ENCODE measurements at places on chromosomes 2 and 18.
A peak's percentile ranks its signal among the peaks of the same experiment; 100 is the strongest.

GRCh38 chr2:100104718-100105677 lies 37.4 kb downstream of the AFF3 start:
- DNase-seq, result peak; percentile 26

DNA sequence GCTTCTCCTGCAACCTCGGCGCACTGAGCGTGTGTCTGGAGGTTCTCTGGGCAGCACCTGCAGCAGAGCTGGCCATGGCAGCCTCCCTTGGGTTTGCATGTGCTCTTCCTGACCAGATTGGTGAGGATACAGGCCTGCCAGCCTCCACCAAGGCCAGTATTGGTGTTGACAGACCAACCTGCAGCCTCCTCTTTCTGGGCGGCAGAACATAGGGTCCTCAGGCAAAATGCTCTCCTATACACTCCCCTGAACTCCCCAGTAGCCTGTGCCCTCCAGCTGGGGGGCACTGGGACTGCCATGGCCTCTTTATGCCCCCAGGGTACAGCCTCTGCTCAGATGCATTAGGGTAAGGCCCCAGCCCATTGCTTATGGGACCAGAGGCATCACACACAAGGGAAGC lies 131.9 kb upstream of the SPRED2 start:
- no peak for DNase-seq

DNA sequence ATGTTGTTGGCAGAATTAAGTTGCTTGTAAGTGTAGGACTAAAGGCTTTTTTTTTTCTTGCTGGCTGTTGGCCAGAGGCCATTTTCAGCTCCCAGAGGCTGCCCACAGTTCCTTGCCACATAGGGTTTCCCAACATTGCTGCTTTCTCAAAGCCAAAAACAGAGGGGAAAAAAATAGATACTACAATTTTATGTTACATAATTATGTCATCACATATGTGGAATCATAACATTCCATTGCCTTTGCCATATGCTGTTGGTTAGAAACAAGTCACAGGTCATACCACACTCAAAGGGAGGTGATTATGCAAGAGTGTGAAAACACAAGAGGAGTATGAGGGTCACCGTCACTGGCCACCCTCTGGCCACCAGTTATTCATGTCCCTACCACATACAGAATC lies 154.5 kb downstream of the RTN4 start:
- DNase-seq, result no peak

GRCh38 chr18:2179498-2180183 lies 391.7 kb downstream of the METTL4 start:
- DNase-seq, result no peak

- DNase-seq, result no peak
Measured at GRCh38 chr2:151973901-151974199, 125.0 kb downstream of the CACNB4 start.

- no peak for DNase-seq
Measured at GRCh38 chr18:35662293-35663062, 80.9 kb downstream of the GALNT1 start.

- no peak for DNase-seq
Measured at GRCh38 chr2:16020389-16021008, 80.1 kb downstream of the MYCN start.

DNA sequence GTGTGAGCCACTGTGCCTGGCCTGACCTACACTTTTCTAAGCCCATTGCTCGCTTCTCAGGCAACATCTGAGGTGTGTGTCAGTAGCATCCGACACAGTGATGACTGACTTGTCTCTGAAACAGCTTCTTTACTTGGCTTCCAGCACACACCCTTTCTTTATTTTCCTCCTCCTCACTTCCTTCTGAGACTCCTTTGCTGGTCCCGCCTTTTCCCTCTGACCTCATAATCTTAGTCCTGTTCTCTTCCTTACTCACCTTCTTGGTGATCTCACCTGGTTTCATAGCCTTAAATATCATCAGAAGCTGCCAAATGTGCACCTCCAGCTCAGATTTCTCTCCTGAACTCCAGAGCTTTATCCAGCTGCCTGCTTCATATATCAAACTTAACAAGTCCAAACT lies 66.6 kb upstream of the PELI1 start:
- DNase-seq, result no peak

DNA sequence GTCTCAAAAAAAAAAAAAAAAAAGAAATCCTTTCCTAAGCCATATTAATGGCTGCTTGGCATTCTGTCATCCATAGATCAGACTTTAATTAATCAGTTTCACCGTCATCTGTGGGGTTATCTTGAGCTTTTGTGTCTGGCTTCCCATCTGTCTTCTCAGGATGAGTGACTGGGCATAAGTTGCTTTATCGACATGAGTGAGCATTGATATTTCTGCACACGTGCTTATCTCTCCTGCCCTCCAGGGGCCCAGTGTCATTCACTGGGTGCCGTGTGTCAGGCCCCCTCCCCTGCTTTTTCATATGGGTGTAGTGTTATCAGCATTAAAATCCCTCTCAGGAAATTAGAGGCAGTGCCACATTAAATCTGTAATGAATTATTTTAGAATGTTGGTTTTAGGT lies 65.6 kb downstream of the SH3BP4 start:
- no peak for DNase-seq

DNA sequence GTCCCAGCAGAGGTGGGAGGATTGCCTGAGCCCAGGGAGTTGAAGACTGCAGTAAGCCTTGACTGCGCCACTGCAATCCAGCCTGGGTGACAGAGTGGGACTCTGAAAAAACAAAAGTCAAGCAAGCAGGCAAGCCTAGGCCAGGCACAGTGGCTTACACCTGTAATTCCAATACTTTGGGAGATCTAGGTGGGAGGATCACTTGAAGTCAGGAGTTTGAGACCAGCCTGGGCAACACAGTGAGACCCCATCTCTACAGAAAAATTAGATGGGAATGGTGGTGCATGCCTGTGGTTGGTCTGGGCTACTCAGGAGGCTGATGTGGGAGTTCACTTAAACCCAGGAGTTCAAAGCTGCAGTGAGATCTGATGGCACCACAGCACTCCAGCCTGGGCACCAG lies 28.6 kb downstream of the STARD7 start:
- no peak for DNase-seq

GRCh38 chr18:1480309-1480708 lies 575.6 kb downstream of the ADCYAP1 start:
- no peak for DNase-seq

DNA sequence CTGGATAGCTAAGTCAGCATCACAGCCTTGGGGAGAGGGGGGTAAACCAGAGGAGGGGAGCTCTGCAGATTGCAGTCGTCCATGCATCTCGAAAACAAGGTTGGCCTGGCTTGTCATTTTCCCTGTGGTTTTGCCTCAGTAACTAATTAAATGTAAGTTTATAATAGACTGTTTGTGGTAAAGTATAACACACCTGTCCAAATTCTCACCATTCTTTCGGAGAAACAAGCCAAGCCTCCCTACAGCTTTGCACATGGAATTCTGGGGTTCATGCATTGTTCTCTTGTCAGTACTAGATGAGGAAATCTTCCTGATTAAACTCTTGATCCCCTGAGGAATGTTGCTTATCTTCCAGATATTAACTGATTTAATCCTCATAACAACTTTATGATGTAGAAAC lies 1065.2 kb upstream of the FAM98A start:
- no peak for DNase-seq

- no peak for DNase-seq
Measured at GRCh38 chr2:234686088-234686890, 189.4 kb upstream of the ARL4C start.

GRCh38 chr2:190418727-190419126 lies 10.6 kb downstream of the MFSD6 start:
- no peak for DNase-seq

- no peak for DNase-seq
Measured at GRCh38 chr2:120887320-120887697, 151.6 kb downstream of the GLI2 start.

GRCh38 chr2:74690571-74690970 lies 36.5 kb downstream of the SEMA4F start:
- DNase-seq, result no peak

DNA sequence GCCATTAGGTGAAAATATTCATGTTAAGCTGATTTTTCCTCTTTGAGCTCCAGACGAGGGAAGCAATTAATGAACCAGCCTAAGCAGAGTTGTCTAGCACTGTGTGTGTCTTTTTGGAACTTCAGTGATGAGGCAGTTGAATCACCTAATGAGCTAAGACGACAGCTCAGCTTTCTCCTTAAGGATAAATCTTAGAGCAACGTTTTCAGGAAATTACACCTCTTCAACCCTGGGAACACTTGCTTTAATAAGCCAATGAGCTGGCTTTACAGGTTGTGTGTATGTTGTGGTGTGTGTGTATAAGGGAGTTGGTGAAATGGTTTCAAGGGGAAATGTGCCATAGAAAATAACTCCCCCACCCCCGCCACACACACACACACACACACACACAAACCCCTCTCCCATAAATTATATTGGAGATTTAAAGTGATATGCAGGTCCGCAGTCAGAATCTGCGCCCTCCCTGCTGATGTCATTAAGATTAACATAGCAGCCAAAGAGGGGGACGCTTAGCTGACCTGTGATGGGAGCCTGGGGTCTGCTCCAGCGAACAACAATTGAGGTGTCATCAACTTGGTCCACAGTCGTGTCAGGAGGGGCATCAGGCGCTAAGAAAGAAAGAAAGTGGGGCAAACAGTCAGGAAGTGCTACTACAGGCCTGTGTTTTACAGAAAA lies 28.1 kb downstream of the FN1 start:
- DNase-seq, result no peak

- DNase-seq, result no peak
Measured at GRCh38 chr2:29157131-29157530, 41.9 kb downstream of the CLIP4 start.

GRCh38 chr2:238141541-238142318 lies 3.3 kb downstream of the KLHL30 start:
- no peak for DNase-seq

DNA sequence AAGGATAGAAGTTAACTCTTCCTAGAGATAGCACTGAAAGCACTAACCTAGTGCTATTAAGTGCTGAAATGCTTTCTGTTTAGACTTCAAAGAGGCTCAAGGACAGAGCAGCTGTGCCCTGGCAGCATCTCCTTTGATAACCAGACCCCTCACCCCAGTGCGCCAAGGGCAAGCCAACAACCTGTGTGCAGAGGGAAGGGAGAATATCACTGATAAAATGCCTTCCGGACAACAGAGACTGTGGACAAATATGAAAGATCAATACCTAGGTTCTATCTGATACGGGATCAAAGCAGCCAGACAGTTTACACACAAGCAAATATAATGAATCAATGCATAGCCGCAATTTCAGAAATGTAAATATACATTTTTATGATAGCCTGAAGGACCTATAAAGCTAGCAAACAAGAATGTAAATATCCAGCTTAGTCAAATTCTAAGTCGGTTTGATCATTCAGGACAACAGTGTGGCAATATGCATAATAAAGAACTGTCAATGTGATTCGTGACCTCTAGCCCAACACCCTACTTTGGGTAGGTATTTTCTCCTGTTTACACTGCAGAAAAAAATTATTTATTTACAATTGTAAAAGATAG lies 91.8 kb upstream of the RFX8 start:
- no peak for DNase-seq

DNA sequence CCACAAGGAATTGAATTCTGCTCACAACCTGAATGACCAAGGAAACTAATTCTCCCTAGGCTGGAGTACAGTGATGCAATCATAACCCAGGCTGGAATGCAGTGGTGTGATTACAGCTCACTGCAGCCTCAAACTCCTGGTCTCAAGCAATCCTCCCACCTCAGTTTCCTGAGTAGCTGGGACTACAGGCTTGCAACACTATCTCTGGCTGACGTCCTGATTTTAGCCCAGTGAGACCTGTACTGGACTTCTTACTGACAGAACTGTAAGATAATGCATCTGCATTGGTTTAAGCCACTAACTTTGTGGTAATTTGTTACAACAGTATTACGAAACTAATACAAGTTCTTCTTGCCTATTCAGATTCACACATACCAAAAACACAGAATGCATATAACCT lies 9.5 kb upstream of the KDSR start:
- no peak for DNase-seq

DNA sequence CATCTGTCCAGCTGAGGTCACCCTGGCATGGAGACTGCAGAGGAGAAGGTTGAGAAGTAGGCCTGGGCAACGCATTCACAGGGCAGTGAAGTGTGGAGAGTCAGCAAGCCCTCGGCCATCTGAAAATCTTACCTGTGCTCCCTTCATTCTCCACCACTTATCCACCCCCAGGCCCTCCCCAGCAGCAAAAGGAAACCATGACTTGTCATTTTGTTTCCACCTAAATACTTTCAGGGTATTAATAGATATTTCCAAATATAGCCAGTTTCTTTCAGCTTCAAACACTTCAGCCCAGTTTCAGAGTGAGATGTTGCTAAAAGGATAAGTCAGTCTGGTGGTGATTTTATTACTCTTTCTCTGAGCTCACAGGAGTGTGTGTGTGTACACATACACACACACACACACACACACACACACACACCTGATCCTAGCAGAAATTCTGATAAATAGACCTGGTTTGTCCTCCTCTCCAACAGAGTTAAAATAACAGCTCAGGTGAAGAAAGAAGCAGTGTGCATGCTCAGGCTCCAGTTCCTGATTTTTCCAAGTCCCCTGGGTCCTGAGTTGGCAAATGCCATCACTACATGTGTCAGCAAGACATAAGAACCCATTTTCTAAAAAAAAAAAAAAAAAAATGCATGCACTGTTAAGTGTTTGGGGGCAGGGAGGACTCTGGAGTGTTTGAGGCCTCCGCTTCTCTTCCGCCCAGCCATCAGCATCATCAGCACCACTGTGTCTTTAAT lies 82.8 kb downstream of the LOXHD1 start:
- no peak for DNase-seq

- no peak for DNase-seq
Measured at GRCh38 chr2:73640511-73640911, 1.7 kb downstream of the NAT8 start.

- DNase-seq, result no peak
Measured at GRCh38 chr2:232628466-232629128, 4.8 kb upstream of the EFHD1 start.

- no peak for DNase-seq
Measured at GRCh38 chr18:74248595-74248994, 43.2 kb downstream of the CYB5A start.

DNA sequence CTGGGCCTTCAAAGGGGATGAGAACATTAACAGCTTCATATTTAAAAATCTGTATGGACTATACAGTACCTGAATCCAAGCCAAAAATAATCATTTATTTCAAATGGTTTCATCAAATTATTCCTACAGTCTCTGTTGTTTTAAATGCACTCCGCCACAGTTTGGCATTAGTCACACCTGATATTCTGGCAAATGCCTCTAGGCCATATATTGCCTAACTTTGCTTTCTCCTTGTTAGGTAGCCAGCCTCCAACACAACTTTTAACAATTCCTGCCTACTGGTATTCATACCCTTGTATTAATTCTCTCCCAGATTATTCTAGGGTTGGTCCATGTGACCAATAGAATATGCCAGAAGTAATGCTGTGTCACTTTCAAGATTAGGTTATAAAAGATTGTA lies 146.6 kb upstream of the FANCL start:
- no peak for DNase-seq

DNA sequence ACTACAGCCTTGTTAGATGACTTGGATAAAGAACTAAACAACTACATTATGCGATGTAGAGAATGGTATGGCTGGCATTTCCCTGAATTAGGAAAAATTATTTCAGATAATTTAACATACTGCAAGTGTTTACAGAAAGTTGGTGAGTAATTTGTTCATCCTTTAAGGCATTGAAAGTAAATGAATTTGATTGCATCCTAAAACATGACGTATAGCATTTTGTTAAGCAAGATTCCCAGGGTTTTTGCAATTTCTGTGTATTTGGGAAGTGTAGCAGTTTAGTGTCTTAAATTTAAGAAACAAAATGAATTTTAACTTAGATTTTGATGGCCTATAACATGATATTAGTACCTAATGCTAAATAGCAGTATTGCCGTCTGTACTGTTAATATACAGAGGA lies 24.8 kb downstream of the NOP58 start:
- DNase-seq, result no peak

Measured in activated CD4-positive, alpha-beta T cell treated with anti-CD3 and anti-CD28 coated beads, Interleukin-2, amount 50 U/mL, for 1 hour (primary cell).